Right ventricle myocardium superior (tissue), 1 donor: ENCODE measurements at places on chromosomes 3 and 15. TPM values are rescaled to one million over a fixed set of nuclear protein-coding genes. Genes with fewer than 3 reads are reported as not detected.

IL1RAP gene
- 4.1 TPM for total RNA-seq

GP5 gene
- not detected for total RNA-seq

DHX30 gene
- total RNA-seq = 45.3 TPM

GHSR gene
- not detected for total RNA-seq

C2CD4A gene
- total RNA-seq = not detected

TPRG1 gene
- 2.7 TPM for total RNA-seq

CHCHD6 gene
- 8.3 TPM for total RNA-seq

ERICH6 gene
- not detected for total RNA-seq

RAB11A gene
- total RNA-seq = 142 TPM

DNAH12 gene
- 0.08 TPM for total RNA-seq

SI gene
- not detected for total RNA-seq

FBLN2 gene
- 69.7 TPM for total RNA-seq

SLC7A14 gene
- total RNA-seq = not detected

CADM2 gene
- 1.2 TPM for total RNA-seq

PCBP4 gene
- total RNA-seq = 64.1 TPM

SRGAP3 gene
- 5.1 TPM for total RNA-seq

CDCP1 gene
- 0.38 TPM for total RNA-seq

GOLGA8N gene
- total RNA-seq = 7.4 TPM

ARNT2 gene
- total RNA-seq = 3.3 TPM

CADPS gene
- total RNA-seq = 11.3 TPM

TRIM42 gene
- total RNA-seq = not detected

GNB4 gene
- 13.6 TPM for total RNA-seq

MYZAP gene
- 966 TPM for total RNA-seq

FMN1 gene
- 2.9 TPM for total RNA-seq

SYNPR gene
- not detected for total RNA-seq

PP2D1 gene
- not detected for total RNA-seq

DLEC1 gene
- 0.16 TPM for total RNA-seq

PROS1 gene
- 19.8 TPM for total RNA-seq

FAM107A gene
- total RNA-seq = 95.2 TPM

MESP2 gene
- total RNA-seq = 0.13 TPM

EIF4E3 gene
- total RNA-seq = 52.6 TPM

ASB14 gene
- 13.4 TPM for total RNA-seq

PLD1 gene
- total RNA-seq = 64.3 TPM

GPR160 gene
- 0.54 TPM for total RNA-seq

FSD2 gene
- total RNA-seq = 146 TPM

GP9 gene
- not detected for total RNA-seq

DLG1 gene
- total RNA-seq = 40.7 TPM

MRPL46 gene
- total RNA-seq = 68.5 TPM

HAUS2 gene
- total RNA-seq = 9.1 TPM

OR4F15 gene
- total RNA-seq = not detected

WDR76 gene
- 1.6 TPM for total RNA-seq

TMEM266 gene
- total RNA-seq = 0.13 TPM

IL20RB gene
- 0.35 TPM for total RNA-seq

ARGFX gene
- not detected for total RNA-seq

STRIT1 gene
- not detected for total RNA-seq

TGM4 gene
- not detected for total RNA-seq

GAP43 gene
- total RNA-seq = 0.38 TPM

CMSS1 gene
- total RNA-seq = 36.9 TPM

CCDC66 gene
- 13.8 TPM for total RNA-seq

C3orf20 gene
- total RNA-seq = not detected

PPARG gene
- total RNA-seq = 23.6 TPM

HYAL1 gene
- total RNA-seq = 66.5 TPM

CPN2 gene
- 2.4 TPM for total RNA-seq

EPHA3 gene
- total RNA-seq = 3.5 TPM

DZIP3 gene
- 14.3 TPM for total RNA-seq
